Activated CD4-positive, alpha-beta T cell treated with anti-CD3 and anti-CD28 coated beads, Interleukin-2, amount 10 ng/mL, durations not matched to agents 7 days and 5 days (primary cell): ENCODE measurements at places on chromosomes 5 and 9. TPM values are rescaled to one million over a fixed set of nuclear protein-coding genes. Genes with fewer than 3 reads are reported as not detected.

- no peak for DNase-seq
- H3K4me3 ChIP-seq: no peak overlapping the region
- peaks cover 6% of the 10 kb centered on the region for H3K27me3 ChIP-seq
- H3K27ac ChIP-seq: no peak overlapping the region
- H3K4me1 ChIP-seq: no peaks in the 10 kb centered on the region
Measured at GRCh38 chr5:158979749-158980521, 119.8 kb downstream of the EBF1 start.

GRCh38 chr5:57937501-57938173 is 455.0 kb upstream of the ACTBL2 start:
- no peaks in the 10 kb centered on the region for H3K4me1 ChIP-seq
- no peak for DNase-seq
- no peaks in the 10 kb centered on the region for H3K27me3 ChIP-seq
- H3K4me3 ChIP-seq: no peak overlapping the region

GRCh38 chr9:92404042-92404836 is at the start of gene OGN:
Gene OGN, minus strand, starts transcription at chr9:92404578. Its CDS starts 1,171 bp downstream, at chr9:92403407.
- H3K27me3 ChIP-seq: no peaks in the 10 kb centered on the region
- H3K27ac ChIP-seq: no peak within 1 kb of the TSS
- H3K36me3 ChIP-seq: peaks cover 2% of the 10 kb centered on the region
- peaks cover 27% of the 10 kb centered on the region for H3K4me1 ChIP-seq
- H3K4me3 ChIP-seq: no peak within 1 kb of the TSS

ARHGEF39 gene
- total RNA-seq: 13.5 TPM

SLC36A3 gene
- not detected for total RNA-seq
